ENCODE measurements at places on chromosomes 2 and 18. TPM values are rescaled to one million over a fixed set of nuclear protein-coding genes. Genes with fewer than 3 reads are reported as not detected.
A peak's percentile ranks its signal among the peaks of the same experiment; 100 is the strongest.

GRCh38 chr2:189177251-189177840, 2.2 kb downstream of the COL5A2 start:
- H3K36me3 ChIP-seq = peaks cover 46% of the 10 kb centered on the region
- peak overlapping the region; percentile 94 for H3K27ac ChIP-seq
- H3K4me1 ChIP-seq = peaks cover 45% of the 10 kb centered on the region

DNA sequence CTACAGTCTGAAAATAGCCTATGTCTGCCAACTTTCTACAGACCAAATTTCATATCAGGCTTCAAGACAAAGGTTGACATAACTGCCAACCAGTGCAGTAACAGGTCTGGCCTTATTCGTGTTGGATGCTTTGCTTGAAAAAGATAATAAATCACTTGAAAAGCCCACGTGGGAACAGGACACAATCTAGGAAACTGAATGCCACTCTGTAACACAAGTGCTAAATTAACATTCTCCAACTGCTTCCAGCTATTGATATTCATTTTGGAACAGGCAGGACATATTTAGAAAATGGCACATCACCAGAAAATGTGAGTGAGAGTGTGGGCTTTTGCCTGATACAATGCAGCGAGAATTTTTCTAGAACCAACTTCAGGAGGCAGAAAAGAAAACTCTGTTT, 165.9 kb upstream of the CCDC150 start:
- H3K27me3 ChIP-seq = no peaks in the 10 kb centered on the region
- H3K4me1 ChIP-seq = peaks cover 3% of the 10 kb centered on the region
- no peak for DNase-seq
- H3K36me3 ChIP-seq = no peaks in the 10 kb centered on the region
- H3K27ac ChIP-seq = no peak overlapping the region

PARD6G gene
- total RNA-seq = 0.34 TPM

VIL1 gene
- total RNA-seq = not detected

FAM124B gene
- total RNA-seq = not detected

- DNase-seq = no peak
- no peaks in the 10 kb centered on the region for H3K4me1 ChIP-seq
- no peak overlapping the region for H3K4me3 ChIP-seq
- no peak overlapping the region for H3K27ac ChIP-seq
- H3K27me3 ChIP-seq = peaks cover 21% of the 10 kb centered on the region
These were observed 3.1 kb downstream of the NEU4 start for GRCh38 chr2:241811952-241812729.

GRCh38 chr2:21438949-21439348, 315.2 kb downstream of the TDRD15 start:
- H3K27me3 ChIP-seq = no peaks in the 10 kb centered on the region
- no peak overlapping the region for H3K27ac ChIP-seq
- H3K4me1 ChIP-seq = no peaks in the 10 kb centered on the region
- no peaks in the 10 kb centered on the region for H3K36me3 ChIP-seq

CYRIA gene
- total RNA-seq = not detected

RPRD1A gene
- total RNA-seq = 52.0 TPM

- no peaks in the 10 kb centered on the region for H3K36me3 ChIP-seq
- H3K27ac ChIP-seq = no peak overlapping the region
- H3K4me3 ChIP-seq = no peak overlapping the region
- peaks cover 47% of the 10 kb centered on the region for H3K4me1 ChIP-seq
These were observed 188.8 kb downstream of the PTPRM start for GRCh38 chr18:7755753-7756475.

- DNase-seq = peak; percentile 78
- H3K36me3 ChIP-seq = peaks cover 38% of the 10 kb centered on the region
- H3K27me3 ChIP-seq = peaks cover 5% of the 10 kb centered on the region
- H3K27ac ChIP-seq = peak overlapping the region; percentile 48
- H3K4me1 ChIP-seq = peaks cover 39% of the 10 kb centered on the region
These were observed 69.3 kb downstream of the NOL10 start for GRCh38 chr2:10620481-10620880.

GRCh38 chr2:233064530-233065199, 4.5 kb downstream of the INPP5D start:
- peaks cover 19% of the 10 kb centered on the region for H3K27me3 ChIP-seq
- no peak for DNase-seq
- peaks cover 9% of the 10 kb centered on the region for H3K4me1 ChIP-seq
- no peak overlapping the region for H3K27ac ChIP-seq

CCDC68 gene
- 1.0 TPM for total RNA-seq

GRCh38 chr2:23445450-23445868, 60.5 kb downstream of the KLHL29 start:
- H3K4me3 ChIP-seq = no peak overlapping the region
- H3K36me3 ChIP-seq = no peaks in the 10 kb centered on the region
- DNase-seq = peak; percentile 70
- H3K27ac ChIP-seq = no peak overlapping the region

SLC19A3 gene
- total RNA-seq = not detected

DNA sequence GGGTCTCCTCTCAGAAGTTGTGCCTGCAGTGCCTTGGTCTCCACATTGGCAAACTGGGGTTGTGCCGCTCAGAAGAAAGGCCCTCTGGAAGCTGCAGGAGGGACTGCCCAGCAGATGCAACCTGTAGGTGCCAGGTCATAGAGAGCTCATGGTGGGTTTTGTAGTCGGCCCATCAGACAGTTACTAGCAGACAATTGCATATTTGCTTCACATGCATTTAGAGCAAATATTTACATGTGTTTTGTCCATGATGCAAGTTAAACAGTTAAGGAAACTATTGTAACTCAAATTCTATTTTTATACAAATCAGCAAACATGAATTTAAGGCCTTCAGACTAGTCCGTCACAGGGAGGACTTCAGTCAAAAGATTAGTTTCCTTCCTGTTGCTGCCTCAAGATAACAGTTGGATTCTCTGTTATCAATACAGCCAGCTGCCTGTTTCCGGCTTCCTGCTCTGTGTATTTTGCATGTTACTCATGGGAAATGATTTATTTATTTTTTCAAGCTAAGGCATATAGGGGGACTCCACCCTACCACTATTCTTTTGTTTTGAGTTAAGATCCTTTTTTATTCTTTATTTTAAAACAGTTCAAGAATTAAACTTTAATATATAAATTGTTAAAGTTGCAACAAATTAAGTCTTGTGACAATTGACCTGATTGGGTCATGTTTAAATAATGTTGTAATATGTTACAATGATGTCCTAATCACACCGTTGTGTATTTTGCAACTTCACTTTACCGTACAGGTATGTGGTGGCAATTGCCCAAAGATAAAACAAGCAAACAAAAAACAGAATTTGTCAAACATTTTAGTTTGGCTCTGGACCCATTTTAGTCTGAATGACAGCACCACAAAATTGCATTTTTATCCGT, 133.5 kb downstream of the SPTBN1 start:
- no peak for DNase-seq
- H3K36me3 ChIP-seq = peaks cover 12% of the 10 kb centered on the region
- H3K27ac ChIP-seq = 0 out of 2 replicates have a peak overlapping the region, but pooled peaks have one; percentile 26
- H3K4me1 ChIP-seq = peaks cover 50% of the 10 kb centered on the region
- peaks cover 3% of the 10 kb centered on the region for H3K27me3 ChIP-seq

GRCh38 chr18:34592961-34593382, 117.1 kb upstream of the DTNA start:
- no peaks in the 10 kb centered on the region for H3K4me1 ChIP-seq
- no peaks in the 10 kb centered on the region for H3K36me3 ChIP-seq
- no peak overlapping the region for H3K27ac ChIP-seq
- peak overlapping the region; percentile 62 for H3K4me3 ChIP-seq
- DNase-seq = peak; percentile 13

DNA sequence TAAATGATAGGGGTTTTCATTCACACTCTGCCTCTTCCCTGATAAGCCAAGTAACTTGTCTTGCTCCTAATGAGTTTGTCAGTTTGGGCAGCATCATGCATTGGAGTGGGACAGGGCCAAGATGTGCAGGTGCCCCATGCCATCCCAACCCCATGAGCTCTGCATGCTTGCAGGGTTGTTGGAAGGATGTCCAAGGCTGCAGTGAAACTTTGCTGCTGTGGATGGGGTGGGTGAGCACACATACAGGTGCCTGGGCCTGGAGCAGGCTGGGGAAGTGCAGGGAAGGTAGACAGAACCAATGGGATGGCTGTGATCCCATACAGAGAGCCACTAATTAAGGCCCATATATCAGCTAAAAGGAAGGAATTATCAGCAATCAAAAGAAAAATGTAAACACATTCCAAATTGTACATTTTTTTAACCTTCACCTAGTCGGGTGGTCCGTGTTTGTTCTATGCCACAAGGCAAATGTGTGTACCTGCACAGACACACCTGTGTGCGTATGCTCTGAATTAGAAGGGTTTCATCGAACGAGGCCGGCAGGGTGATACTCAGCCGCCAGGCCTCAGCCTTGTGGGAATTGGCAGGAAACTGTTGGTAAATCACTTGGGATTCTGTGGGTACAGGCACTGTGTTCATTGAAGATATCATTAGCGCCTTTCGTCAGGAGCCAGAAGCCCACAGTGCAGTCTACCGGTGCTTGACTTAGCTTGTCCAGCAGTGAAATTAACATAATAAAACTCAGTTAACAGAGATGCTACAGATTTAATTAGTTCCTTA, 342.9 kb downstream of the MYCN start:
- H3K4me3 ChIP-seq = no peak overlapping the region
- H3K27ac ChIP-seq = no peak overlapping the region

TMEM237 gene
- 94.0 TPM for total RNA-seq

SERPINB10 gene
- 1.4 TPM for total RNA-seq

- H3K27ac ChIP-seq = no peak overlapping the region
- no peaks in the 10 kb centered on the region for H3K27me3 ChIP-seq
- H3K4me3 ChIP-seq = no peak overlapping the region
- no peak for DNase-seq
- H3K4me1 ChIP-seq = peaks cover 13% of the 10 kb centered on the region
These were observed 4.5 kb upstream of the ATL2 start for GRCh38 chr2:38381381-38382143.

DNA sequence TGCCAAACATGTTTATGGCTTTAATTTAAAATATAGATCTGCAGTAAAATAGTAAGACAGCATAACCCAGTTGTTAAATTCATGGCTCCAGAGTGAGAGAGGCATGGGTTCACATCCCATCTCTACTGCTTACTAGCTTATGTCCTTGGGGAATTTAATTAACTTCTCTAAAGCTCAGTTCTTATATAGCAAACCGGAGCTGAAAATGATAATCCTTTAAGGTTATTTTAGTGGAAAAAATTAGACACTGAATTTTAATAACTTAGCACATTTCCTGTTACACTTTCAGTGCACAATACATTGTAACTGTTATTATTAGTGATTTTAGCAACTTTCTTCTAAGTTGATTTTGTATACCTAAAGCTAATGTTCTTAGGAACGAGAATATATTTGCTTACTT, 14.8 kb downstream of the SCN9A start:
- peaks cover 73% of the 10 kb centered on the region for H3K4me1 ChIP-seq
- DNase-seq = no peak
- H3K36me3 ChIP-seq = peaks cover 12% of the 10 kb centered on the region
- H3K4me3 ChIP-seq = no peak overlapping the region
- H3K27ac ChIP-seq = no peak overlapping the region

GRCh38 chr2:211055438-211055837, 499.0 kb downstream of the CPS1 start:
- no peak overlapping the region for H3K4me3 ChIP-seq
- peaks cover 4% of the 10 kb centered on the region for H3K36me3 ChIP-seq
- no peaks in the 10 kb centered on the region for H3K4me1 ChIP-seq
- no peak overlapping the region for H3K27ac ChIP-seq
- no peak for DNase-seq
